Activated T-cell treated with anti-CD3 and anti-CD28 coated beads for 1 hour (primary cell): ENCODE measurements at places on chromosomes 16 and 17.

GRCh38 chr16:25895380-25895779 lies 203.6 kb downstream of the HS3ST4 start:
- no peak for DNase-seq

- DNase-seq = no peak
Measured at GRCh38 chr16:609316-609715, 19.4 kb downstream of the RAB40C start.

DNA sequence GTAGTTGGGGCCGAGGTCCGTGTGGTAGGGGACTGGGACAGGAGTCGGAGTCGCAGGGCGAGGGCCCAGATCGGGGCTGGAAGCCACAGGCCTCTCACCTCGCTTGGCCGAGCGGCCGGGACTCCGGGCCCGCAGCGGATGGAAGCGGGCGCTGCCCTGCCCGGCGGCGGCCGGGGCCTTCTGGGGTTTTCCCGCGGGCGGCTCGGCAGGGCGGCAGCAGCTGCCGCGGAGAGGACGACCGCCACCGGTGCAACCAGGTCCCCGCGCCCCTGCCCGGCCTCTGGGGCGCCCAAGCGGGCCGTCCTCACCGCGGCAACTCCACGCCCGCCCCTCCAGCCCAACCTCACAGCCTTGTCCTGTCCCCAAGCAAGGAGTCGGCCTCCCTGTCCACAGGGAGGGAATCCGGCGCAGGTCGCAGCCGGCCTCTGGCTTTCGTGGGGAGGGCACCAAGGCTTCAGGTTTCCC lies 15.6 kb upstream of the UTP6 start:
- DNase-seq = no peak

GRCh38 chr16:22734368-22734767 lies 79.6 kb upstream of the HS3ST2 start:
- no peak for DNase-seq

DNA sequence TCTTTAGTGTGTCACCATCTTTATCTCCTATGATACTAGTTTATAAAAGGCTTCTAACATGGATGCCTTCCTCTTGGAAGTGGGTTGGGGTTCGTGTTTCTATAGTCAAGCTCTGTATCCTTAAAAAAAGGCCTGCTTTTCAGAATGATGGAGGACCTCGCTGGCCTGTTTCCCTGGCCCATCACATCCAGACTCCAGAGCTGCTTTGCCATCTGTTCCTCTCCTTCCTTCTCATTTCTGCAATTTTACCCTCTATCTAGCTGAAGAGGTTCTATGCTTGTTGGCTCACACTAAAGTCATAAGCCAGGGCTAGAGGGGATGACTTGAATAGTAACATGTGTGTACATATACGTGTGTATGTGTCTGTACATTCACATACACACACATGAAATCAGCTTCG lies 450.8 kb upstream of the HSBP1 start:
- no peak for DNase-seq

DNA sequence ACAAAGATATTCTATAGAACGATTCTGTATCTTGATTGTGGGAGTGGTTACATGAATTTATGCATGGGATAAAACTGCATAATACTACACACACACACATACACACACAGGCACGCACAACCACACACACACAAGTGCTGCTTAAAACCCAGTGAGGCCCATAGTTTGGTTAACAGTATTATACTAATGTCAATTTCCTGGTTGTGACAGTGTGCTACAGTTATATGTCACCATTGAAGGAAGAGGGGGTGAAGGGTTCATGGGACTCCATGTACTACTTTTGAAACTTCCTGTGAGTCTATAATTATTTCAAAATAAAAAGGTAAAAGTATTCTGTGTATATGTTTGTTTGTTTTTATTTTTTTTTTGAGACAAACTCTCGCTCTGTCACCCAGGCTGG lies 8.1 kb downstream of the ZC3H7A start:
- no peak for DNase-seq

GRCh38 chr17:18185391-18185790 lies 1.8 kb downstream of the ALKBH5 start:
- DNase-seq = no peak

DNA sequence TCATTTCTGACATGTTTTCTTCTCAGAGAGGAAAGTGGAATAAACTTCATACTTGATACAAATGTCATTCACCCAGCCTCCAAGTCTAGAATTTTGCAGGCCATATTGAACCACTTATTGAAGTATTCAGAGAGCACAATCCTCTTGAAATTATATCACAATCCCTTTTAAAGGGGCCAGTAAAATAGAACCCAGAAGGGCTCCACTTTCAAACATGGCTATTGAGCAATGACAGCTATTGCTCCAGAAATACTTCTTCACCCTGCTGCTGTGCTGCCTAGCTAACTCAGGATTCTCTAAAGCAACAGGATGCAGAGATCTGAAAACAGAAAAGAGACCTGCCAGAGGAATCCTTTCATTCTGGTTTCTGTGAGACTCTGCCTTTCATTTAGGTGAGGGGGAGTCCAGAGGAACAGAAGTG lies 275.0 kb upstream of the CDH5 start:
- no peak for DNase-seq

- DNase-seq = no peak
Measured at GRCh38 chr16:67055712-67056487, 27.0 kb downstream of the CBFB start.

DNA sequence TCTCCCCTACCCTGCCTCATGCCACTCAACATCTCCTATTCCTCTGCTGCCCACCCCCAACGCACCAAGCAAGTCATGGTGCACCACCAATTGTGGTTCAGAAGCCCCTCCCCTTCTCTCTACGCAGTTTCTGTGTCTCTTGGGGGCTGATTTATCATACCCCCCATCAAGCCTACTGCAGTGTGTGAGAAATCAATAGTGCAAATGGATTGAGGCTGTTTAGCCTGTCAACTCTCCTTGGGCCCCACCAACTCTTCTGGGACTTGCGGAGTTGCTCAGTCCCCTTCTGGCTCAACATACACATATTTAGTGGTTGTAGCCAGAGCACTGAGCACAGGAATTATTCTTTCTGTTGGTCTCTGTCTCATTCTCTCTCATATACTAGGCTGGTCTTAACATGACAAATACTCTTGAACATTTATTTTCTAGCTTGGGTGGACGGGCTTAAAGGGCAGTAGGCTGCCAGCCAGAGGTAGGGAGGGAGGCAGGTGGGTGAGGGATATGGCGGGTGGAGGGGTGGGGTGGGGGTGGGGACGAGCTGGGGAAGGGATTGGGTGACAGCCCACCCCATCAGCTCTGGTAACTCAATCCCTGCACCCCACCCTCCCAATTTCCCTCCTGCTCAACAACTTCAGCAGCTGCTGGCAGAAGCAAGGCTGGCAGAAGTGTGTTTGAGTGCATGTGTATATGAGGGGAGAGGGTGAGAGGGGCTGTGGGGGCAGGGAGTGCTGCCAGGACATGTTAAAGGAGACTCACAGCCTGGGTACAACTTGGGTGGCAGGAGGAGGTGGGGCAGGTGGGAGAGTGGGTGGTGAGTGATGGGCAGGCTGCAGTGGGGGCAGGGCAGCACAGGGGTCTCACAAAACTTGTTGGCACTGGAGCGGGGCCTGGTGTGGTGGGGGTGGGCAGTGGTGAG lies 4.9 kb downstream of the RARA start:
- DNase-seq = no peak
